ENCODE measurements at places on chromosomes 1 and 21. TPM values are rescaled to one million over a fixed set of nuclear protein-coding genes. Genes with fewer than 3 reads are reported as not detected.

GRCh38 chr21:32578107-32578691, 7.1 kb downstream of the TCP10L start:
- peak; percentile 49 for DNase-seq
- no peak overlapping the region for H3K27ac ChIP-seq
- peaks cover 12% of the 10 kb centered on the region for H3K4me1 ChIP-seq
- no peaks in the 10 kb centered on the region for H3K36me3 ChIP-seq
- H3K27me3 ChIP-seq: peaks cover 2% of the 10 kb centered on the region
- no peak overlapping the region for H3K4me3 ChIP-seq

DNA sequence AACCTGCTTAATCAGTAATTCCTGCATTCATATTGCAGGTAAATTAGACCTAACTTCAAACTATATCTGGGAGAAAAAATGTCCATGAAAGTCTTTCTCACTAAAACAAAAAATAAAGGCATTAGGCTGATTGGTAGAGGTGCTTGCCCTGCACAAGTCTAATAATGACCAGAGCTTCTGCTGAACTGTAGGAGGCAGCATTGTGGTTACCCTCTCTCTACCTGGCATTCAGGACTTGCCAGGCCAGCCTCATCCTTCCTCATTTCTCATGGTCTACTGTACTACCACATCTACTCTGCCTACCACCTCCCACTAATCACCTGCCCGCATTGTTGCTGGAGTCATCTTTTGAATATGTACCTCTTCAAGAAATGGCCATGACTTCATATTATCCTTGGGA, 60.8 kb upstream of the KRTAP11-1 start:
- no peak overlapping the region for H3K4me3 ChIP-seq
- no peak overlapping the region for H3K27ac ChIP-seq
- H3K4me1 ChIP-seq: no peaks in the 10 kb centered on the region
- no peak for DNase-seq

DNA sequence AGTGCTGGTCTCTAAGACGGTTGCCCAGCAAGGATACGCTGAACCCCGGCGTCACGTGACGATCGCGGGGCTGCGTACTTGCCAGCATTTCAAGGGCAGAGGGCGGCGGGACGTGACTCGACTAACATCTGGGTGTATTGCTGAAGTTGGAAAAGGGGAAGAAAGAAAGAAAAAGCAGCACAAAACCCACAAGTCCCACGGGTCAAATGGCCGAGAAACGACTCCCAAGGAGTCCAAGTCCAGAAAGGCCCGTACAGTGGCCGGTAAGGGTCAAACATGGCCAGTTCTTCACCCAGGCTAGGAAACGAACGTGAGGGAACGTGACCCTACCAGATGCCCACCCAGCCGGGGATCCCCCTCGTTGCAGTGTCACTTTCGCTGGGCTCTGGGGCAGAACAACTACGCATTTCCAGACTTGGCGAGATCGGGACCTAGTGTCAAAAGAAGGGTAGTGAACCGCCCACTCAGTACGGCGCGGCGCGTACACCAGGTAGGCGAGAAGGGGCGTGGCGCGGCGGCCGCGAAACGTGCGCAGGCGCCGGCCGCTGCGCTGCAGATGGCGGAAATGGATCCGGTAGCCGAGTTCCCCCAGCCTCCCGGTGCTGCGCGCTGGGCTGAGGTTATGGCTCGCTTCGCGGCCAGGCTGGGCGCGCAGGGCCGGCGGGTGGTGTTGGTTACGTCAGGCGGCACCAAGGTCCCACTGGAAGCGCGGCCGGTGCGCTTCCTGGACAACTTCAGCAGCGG, at the start of the genes PPCS and ZMYND12:
PPCS (plus strand) TSS at position 534 of the 744 bp plus-strand sequence; CDS start at position 557, 23 bp downstream.
ZMYND12 (minus strand) TSS at position 13 of the 744 bp plus-strand sequence. CDS start 25 bp downstream, outside the sequence.
- H3K4me3 ChIP-seq: peak within 1 kb of the TSS; percentile 58
- no peaks in the 10 kb centered on the region for H3K27me3 ChIP-seq
- peak; percentile 80 for DNase-seq
- H3K27ac ChIP-seq: peak within 1 kb of the TSS; percentile 95
- H3K36me3 ChIP-seq: peaks cover 4% of the 10 kb centered on the region

- no peaks in the 10 kb centered on the region for H3K27me3 ChIP-seq
- no peaks in the 10 kb centered on the region for H3K4me1 ChIP-seq
Observed at GRCh38 chr1:68223687-68224086, 8.6 kb downstream of the WLS start.

GRCh38 chr1:177953549-177953948, 16.3 kb downstream of the SEC16B start:
- DNase-seq: no peak
- H3K27ac ChIP-seq: no peak overlapping the region
- no peaks in the 10 kb centered on the region for H3K36me3 ChIP-seq
- H3K4me1 ChIP-seq: no peaks in the 10 kb centered on the region
- no peak overlapping the region for H3K4me3 ChIP-seq
- no peaks in the 10 kb centered on the region for H3K27me3 ChIP-seq

- no peak overlapping the region for H3K27ac ChIP-seq
- H3K4me3 ChIP-seq: no peak overlapping the region
- H3K36me3 ChIP-seq: no peaks in the 10 kb centered on the region
- peak; percentile 14 for DNase-seq
- H3K27me3 ChIP-seq: no peaks in the 10 kb centered on the region
Observed at GRCh38 chr1:202599669-202600431, 110.4 kb downstream of the SYT2 start.

GRCh38 chr1:183810121-183810520, 5.2 kb downstream of the RGL1 start:
- no peak overlapping the region for H3K27ac ChIP-seq
- H3K27me3 ChIP-seq: peaks cover 11% of the 10 kb centered on the region
- no peak overlapping the region for H3K4me3 ChIP-seq
- no peaks in the 10 kb centered on the region for H3K36me3 ChIP-seq

- H3K27ac ChIP-seq: no peak overlapping the region
- H3K4me1 ChIP-seq: no peaks in the 10 kb centered on the region
- no peaks in the 10 kb centered on the region for H3K27me3 ChIP-seq
- no peak overlapping the region for H3K4me3 ChIP-seq
- H3K36me3 ChIP-seq: no peaks in the 10 kb centered on the region
Observed at GRCh38 chr1:244029124-244029523, 22.0 kb upstream of the ZBTB18 start.

GRCh38 chr21:29376556-29376955, 77.8 kb downstream of the BACH1 start:
- H3K27ac ChIP-seq: no peak overlapping the region
- no peak overlapping the region for H3K4me3 ChIP-seq
- peak; percentile 47 for DNase-seq
- H3K27me3 ChIP-seq: no peaks in the 10 kb centered on the region
- H3K36me3 ChIP-seq: no peaks in the 10 kb centered on the region
- peaks cover 4% of the 10 kb centered on the region for H3K4me1 ChIP-seq

DNA sequence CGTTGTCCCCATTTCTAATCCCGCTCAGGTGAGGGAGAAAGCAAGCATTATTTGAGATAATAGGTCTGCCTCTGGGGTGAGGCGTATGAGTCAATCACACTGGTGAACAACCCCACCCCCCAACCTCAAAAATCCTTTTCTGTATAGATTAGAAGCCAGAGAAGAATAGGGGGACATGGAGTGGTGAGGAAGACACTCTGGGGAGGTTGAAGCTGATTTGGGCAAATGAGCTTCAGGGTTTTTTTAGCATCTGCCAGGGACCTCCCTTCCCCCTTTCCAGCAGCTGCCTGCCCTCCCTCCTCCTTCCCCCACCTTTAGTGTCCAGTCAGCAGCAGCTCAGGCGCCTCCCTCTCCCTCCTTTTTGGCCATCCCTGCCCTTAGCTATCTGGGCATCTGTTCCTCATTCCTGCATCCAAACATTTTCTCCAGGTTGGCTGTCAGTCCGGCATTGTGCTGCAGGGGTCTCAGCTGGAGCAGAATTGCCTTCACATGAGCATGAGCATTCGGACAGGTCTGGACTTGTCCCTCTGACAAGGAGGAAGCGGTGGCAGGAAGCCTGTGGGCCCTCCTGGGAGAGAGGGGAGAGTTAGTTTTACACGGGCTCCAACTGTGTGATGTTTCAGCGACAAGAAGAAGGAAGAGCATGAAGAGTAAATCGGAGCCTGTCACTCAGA, 30.8 kb upstream of the PTGFRN start:
- H3K4me1 ChIP-seq: peaks cover 32% of the 10 kb centered on the region
- H3K4me3 ChIP-seq: peak overlapping the region; percentile 42
- no peaks in the 10 kb centered on the region for H3K36me3 ChIP-seq
- DNase-seq: no peak

GRCh38 chr1:247825362-247825761, 1.4 kb upstream of the OR14A16 start:
- H3K4me1 ChIP-seq: no peaks in the 10 kb centered on the region
- no peak overlapping the region for H3K27ac ChIP-seq
- H3K36me3 ChIP-seq: no peaks in the 10 kb centered on the region
- no peak overlapping the region for H3K4me3 ChIP-seq

GRCh38 chr1:90067194-90067931, 72.5 kb downstream of the ZNF326 start:
- no peaks in the 10 kb centered on the region for H3K36me3 ChIP-seq
- DNase-seq: no peak
- H3K27me3 ChIP-seq: no peaks in the 10 kb centered on the region
- H3K4me1 ChIP-seq: no peaks in the 10 kb centered on the region
- no peak overlapping the region for H3K4me3 ChIP-seq

- H3K27ac ChIP-seq: no peak overlapping the region
- H3K36me3 ChIP-seq: no peaks in the 10 kb centered on the region
- no peak overlapping the region for H3K4me3 ChIP-seq
- no peaks in the 10 kb centered on the region for H3K4me1 ChIP-seq
- no peaks in the 10 kb centered on the region for H3K27me3 ChIP-seq
Observed at GRCh38 chr21:28135646-28136045, 857.0 kb downstream of the LTN1 start.

DNA sequence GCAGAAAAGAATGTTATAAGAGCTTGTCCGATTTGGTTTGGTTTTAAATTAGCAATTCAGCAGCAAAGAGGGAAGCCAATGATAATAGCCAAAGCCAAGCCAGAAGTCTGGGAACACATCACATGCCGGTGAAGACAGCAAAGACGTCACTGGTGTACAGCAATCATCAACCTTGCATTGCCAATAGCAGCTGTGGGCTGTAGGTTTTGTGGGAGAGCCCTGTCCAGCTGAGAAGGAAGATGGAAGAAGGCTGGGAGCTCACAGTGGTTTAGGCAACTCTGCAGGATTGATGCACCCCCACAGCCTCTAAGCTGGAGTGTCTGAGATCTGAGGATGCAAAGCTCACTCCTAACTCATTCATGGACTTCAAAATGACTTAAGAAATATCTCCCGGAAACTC, 338.7 kb downstream of the SIPA1L2 start:
- no peaks in the 10 kb centered on the region for H3K36me3 ChIP-seq
- H3K4me1 ChIP-seq: no peaks in the 10 kb centered on the region
- no peak overlapping the region for H3K4me3 ChIP-seq
- no peaks in the 10 kb centered on the region for H3K27me3 ChIP-seq
- no peak for DNase-seq

GRCh38 chr1:94101613-94102525, 19.1 kb downstream of the ABCA4 start:
- peaks cover 68% of the 10 kb centered on the region for H3K4me1 ChIP-seq
- H3K27ac ChIP-seq: peak overlapping the region; percentile 72
- no peaks in the 10 kb centered on the region for H3K36me3 ChIP-seq
- H3K4me3 ChIP-seq: no peak overlapping the region

GRCh38 chr1:25619101-25619890, 2.7 kb downstream of the MAN1C1 start:
- DNase-seq: no peak
- no peaks in the 10 kb centered on the region for H3K36me3 ChIP-seq

GRCh38 chr1:111604931-111605330, 14.7 kb upstream of the RAP1A start:
- H3K27ac ChIP-seq: peak overlapping the region; percentile 42
- no peak overlapping the region for H3K4me3 ChIP-seq
- H3K4me1 ChIP-seq: peaks cover 5% of the 10 kb centered on the region
- H3K36me3 ChIP-seq: no peaks in the 10 kb centered on the region

DNA sequence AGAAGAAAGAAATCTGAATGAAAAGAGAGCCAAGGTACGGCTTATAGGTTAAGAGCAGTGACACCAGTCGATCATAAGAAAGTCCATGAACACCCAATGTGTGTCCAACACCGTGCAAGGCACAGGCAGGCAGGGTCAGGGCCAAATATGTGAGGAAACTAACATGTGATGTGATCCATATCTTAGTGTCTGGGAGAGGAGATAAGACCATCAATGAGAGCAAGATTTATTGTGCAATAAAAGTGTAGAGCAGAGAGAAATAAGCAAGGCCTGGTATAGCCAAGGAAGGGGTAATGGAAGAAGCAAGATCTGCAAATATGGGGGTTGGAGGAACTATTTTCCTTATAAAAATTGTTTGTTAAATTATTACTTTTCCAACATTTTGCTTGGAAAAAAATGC, 198.8 kb downstream of the CRB1 start:
- no peaks in the 10 kb centered on the region for H3K27me3 ChIP-seq
- no peaks in the 10 kb centered on the region for H3K36me3 ChIP-seq
- H3K4me3 ChIP-seq: no peak overlapping the region
- DNase-seq: no peak
- H3K4me1 ChIP-seq: no peaks in the 10 kb centered on the region
- no peak overlapping the region for H3K27ac ChIP-seq

DNA sequence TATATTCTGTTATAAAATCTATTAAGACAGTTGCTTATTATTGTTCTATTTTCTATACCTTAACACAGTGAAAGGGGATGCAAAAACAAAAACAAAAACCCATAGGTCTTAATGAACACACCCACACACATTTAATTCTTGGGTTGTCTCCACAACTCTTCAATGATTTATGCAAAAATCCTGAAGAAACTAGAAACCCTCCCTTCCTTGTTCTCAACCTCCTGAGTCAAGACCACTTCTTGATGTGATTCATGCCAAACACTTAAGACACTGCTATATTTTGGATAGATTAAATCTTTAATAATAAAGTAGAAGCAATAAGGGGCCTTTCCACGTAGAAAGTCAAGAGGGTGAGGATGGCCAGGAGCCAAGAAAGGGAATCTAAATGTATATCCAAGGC, 23.4 kb downstream of the SCAF4 start:
- H3K4me1 ChIP-seq: no peaks in the 10 kb centered on the region
- H3K4me3 ChIP-seq: no peak overlapping the region
- H3K36me3 ChIP-seq: no peaks in the 10 kb centered on the region

- no peaks in the 10 kb centered on the region for H3K36me3 ChIP-seq
- H3K4me3 ChIP-seq: no peak overlapping the region
- no peaks in the 10 kb centered on the region for H3K27me3 ChIP-seq
Observed at GRCh38 chr1:199867601-199868000, 159.9 kb upstream of the NR5A2 start.

- no peak for DNase-seq
- H3K4me1 ChIP-seq: no peaks in the 10 kb centered on the region
- no peak overlapping the region for H3K27ac ChIP-seq
- H3K36me3 ChIP-seq: no peaks in the 10 kb centered on the region
Observed at GRCh38 chr1:101730559-101730958, 266.2 kb downstream of the OLFM3 start.

GRCh38 chr1:87927391-87928280, 599.0 kb downstream of the LMO4 start:
- H3K36me3 ChIP-seq: no peaks in the 10 kb centered on the region
- DNase-seq: no peak
- H3K4me1 ChIP-seq: no peaks in the 10 kb centered on the region
- H3K27ac ChIP-seq: no peak overlapping the region

GRCh38 chr1:150164779-150165178, 15.1 kb downstream of the PLEKHO1 start:
- H3K27ac ChIP-seq: peak overlapping the region; percentile 34
- H3K36me3 ChIP-seq: peaks cover 2% of the 10 kb centered on the region
- no peak overlapping the region for H3K4me3 ChIP-seq
- no peak for DNase-seq
- peaks cover 13% of the 10 kb centered on the region for H3K4me1 ChIP-seq
- no peaks in the 10 kb centered on the region for H3K27me3 ChIP-seq

GRCh38 chr1:7940745-7941436, at the start of gene TNFRSF9:
TSS of gene TNFRSF9 (minus strand) at chr1:7940839. CDS start at chr1:7939994, 845 bp downstream.
- no peak within 1 kb of the TSS for H3K27ac ChIP-seq
- no peaks in the 10 kb centered on the region for H3K4me1 ChIP-seq
- no peak for DNase-seq

Gene KCTD3
- polyA plus RNA-seq: 28.9 TPM

Gene ZYG11A
- 0.91 TPM for polyA plus RNA-seq

Gene JAK1
- polyA plus RNA-seq: 101 TPM

Gene CTSS
- 84.8 TPM for polyA plus RNA-seq

Gene BACE2
- 17.6 TPM for polyA plus RNA-seq

Gene SLAMF9
- polyA plus RNA-seq: 0.71 TPM

Gene NPHS2
- polyA plus RNA-seq: 0.02 TPM

Gene FOXD3
- polyA plus RNA-seq: 0.11 TPM
